Cardiac septum (tissue), 1 donor: ENCODE measurements at places on chromosomes 7 and 10.

GRCh38 chr7:41472427-41473125 lies 230.3 kb downstream of the INHBA start:
- no peak for DNase-seq

GRCh38 chr10:78338717-78339116 lies 305.1 kb downstream of the RPS24 start:
- peak; percentile 33 for DNase-seq

DNA sequence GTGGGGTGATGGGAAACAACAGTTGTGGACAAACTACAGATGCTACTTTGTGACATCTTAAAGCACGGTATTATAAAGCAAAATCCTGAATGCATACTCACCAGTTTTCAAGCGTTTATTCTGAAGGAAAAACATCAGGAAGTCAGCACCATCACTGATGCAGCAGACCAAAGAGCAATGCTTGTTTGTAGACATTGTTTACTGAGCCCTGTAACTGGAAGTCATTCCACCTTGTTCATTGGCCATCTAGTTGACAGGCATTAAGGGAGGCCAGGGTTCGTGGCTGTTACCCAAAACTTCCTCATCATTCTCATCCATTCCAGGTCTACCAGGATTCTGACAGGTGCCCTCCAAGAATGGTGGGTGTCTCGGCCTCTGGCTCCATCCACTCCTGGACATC lies 55.3 kb upstream of the FAM204A start:
- no peak for DNase-seq

DNA sequence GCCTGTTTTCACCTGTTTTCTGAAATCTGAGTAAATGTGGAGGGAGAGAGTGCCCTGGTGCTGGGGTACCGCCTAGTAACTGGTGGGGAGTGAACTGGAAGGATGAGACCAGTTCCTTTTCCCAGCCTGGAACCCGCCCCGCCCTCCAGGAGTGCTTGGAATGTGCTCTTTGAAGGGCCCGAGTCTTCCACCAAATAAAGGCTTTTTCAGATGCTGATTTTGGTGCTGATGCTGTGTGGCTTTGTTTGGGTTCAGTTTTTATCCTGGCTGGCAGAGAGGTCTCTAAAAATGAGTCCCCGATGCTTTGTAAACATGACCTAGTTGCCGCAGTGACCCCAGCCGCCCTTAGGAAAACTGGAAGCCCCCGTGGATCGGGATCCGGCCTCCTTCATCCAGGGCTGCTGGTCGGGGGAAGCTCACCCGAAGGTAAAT lies 25.9 kb downstream of the FOXK1 start:
- no peak for DNase-seq

- peak; percentile 53 for DNase-seq
Observed at GRCh38 chr7:2033586-2034135, 199.1 kb downstream of the MAD1L1 start.

DNA sequence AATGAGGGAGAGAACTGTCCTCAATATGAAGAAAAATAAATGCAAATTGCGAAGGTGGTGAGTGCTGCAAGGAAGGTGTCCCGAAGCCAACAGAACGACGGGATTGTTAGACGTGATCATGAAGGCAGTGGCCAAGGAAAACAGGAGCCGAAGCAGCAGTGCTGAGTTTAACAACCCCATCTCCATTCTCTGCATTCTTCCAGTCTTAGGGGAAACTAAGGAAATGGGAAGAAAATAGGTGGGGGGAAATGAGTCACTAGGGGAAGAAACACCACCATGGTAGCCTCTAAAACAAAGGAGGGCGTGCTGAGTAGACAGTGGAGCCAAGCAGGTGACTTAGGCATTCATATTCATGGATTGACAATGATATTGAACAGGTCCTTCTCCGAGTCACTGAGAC lies 192.2 kb upstream of the AKR1E2 start:
- no peak for DNase-seq
